WERI-Rb-1 (cell line): ENCODE measurements at places on chromosomes 3 and 15.

GRCh38 chr15:49827311-49827710 is 206.5 kb downstream of the DTWD1 start:
- DNase-seq = no peak

DNA sequence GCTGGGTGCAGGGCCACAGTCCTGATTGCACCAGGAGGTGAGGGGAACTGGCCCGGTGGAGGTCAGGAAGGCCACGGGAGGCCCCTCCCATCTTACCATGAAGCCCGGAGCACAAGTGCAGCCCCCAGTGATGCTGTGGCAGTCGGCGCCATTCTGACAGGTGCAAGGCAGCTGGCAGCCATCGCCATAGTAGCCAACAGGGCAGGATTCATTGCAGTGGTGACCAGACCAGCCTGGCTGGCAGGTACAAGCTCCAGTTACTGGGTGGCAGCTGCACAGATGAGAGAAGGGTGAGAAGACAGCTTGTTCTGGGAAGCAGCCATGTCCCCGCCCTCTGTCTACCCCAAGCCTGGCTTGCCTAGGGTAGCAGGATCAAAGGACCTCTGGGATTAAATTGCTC is 88.2 kb downstream of the RAB11A start:
- DNase-seq = no peak

DNA sequence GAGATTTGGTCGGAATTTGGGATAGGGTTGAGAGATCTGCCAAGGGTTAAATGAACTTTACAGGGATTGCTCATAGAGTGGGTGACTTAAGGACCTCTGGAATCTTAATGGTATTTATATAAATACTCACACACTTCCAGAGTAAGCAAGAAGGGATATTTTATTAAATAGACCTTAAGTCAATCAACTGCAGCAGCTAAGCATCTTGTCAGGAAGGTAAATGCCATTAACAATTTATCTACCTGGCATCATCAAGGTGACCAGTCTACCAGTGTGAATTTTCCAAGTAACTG is 123.9 kb downstream of the FEZF2 start:
- no peak for DNase-seq

DNA sequence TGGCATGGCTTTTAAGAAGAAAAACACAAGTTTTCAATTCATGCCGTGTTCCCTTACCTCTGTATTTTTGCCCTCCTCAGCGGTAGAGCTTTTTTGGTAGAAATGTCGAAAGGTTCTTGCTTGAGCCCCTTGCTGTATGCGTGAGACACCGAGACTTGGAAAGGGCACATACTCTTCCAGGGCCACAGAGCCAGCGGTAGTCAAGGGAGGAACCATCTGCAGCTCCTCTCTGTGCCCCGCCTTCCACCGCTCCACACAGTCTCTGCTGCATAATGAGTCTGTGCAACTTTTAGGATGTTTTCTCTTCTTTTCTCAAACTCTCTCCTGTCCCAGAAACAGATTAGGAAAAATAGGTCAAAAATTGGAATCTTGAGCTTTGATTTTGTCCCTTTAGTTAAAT is 77.5 kb downstream of the LPP start:
- DNase-seq = no peak

GRCh38 chr3:188207941-188208515 is 54.1 kb downstream of the LPP start:
- peak; percentile 22 for DNase-seq

DNA sequence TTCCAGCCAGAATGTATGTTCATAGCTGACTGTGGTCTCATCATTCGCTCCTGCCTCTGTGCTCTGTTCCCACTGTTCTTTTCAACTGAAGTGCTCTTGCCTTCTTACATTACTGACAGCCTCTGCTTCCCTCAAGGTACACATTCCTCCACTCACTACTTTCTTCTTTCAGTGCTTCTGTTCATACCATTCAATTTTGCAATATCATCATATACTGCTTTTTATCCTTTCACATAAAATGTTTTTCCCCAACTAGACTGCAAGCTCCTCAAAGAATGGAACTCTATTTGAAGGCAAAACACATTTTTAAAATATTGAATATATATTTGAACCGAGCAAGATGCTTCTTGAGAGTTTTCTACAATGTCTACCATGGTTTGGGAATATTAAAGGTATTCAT is 291.1 kb downstream of the CTNNB1 start:
- DNase-seq = no peak

- DNase-seq = peak; percentile 24
These were observed 28.1 kb downstream of the ANXA2 start for GRCh38 chr15:60369696-60370095.

GRCh38 chr3:57007521-57008460 is 52.7 kb upstream of the SPATA12 start:
- DNase-seq = no peak

DNA sequence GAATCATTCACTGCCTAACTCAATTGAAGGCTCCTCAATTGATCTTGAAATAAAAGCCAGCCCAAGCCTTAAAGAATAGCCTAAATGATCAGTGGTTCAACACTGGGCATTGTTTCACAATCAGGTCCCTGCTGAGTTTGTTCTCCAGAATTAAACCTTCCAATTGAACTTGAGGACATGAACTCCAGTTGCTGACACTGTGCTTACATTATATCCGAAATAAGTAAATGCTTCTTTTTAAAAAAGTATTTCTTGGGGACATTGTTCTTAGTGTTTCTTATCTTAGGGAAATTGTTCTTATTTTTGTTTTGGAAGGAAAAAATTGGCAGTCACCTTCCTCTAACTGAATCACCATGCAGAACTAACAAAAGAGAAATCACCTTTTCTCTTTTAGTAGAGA is 450.2 kb downstream of the RBMS3 start:
- no peak for DNase-seq

DNA sequence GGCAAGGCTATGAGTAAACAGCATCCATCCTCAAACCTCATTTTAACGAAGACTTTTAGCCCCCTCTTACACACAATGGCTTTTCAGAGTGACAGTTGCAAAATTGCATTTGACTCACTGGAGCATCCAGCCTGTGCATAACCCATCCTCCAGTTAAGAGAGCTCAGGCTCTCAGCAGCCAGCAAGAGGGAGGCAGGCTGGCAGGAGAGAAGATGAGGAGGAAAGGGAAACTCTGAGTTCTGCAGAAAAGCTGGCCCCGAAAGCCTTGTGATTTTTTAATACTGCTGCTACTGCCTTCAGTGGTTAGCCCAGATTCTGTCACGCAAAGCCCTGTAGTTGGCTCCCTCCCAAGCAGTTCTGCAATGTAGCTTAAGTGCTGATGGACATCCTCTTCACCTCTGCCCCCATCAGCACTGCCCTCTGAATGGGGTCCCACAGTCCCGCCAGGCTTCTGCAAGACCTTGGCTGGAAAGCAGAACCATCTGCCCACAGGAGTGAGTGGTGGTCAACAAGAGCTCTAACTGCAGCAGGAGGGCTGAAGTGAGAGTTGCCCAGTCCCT is 371.3 kb downstream of the EPHB1 start:
- no peak for DNase-seq

GRCh38 chr15:86595741-86596140 is 516.1 kb downstream of the AGBL1 start:
- DNase-seq = no peak

GRCh38 chr3:40518067-40518466 is 6.7 kb upstream of the ZNF621 start:
- no peak for DNase-seq

DNA sequence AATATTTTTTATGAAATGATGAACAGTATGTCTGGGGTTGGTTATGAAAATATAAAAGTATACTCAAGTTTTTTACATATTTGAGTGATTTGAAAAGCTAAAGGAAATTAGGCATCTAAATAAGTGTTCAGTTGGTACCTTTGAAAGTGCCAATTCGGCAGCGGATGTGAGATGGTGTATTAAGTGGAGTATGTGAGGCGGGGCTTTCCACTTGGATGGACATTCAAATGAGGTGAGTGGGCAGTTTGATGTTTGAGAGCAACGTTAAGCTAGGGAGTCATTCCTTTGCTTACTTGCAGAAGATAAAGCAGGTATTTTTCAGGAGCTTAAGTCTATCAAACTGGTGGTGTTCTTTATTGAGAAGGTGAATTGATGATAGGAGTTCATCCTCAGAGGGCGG is 189.0 kb upstream of the GOLIM4 start:
- no peak for DNase-seq

- DNase-seq = peak; percentile 85
These were observed at the start of gene GXYLT2 for GRCh38 chr3:72887705-72888545. GXYLT2 (plus strand) TSS chr3:72888046; CDS start chr3:72888234, 188 bp downstream.

DNA sequence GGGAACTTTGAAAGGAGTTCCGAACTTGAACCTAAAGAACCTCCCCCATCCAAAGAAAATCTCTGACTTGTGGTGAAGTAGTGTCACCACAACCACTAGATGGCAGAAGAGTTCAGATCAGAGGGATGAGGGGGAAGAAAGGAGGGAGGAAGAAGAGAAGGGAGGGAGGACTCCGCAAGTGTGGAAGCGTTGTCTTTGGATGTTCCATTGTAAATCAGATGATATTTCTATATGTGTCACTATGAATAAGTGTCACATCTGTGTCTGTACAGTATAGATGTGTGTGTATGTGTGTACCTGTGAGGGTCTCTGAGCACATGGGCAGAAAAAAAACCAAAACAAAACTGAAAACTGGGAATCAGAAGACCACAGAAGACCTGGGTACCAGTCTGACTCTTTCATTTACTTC is 16.9 kb downstream of the SLC24A1 start:
- DNase-seq = peak; percentile 39

DNA sequence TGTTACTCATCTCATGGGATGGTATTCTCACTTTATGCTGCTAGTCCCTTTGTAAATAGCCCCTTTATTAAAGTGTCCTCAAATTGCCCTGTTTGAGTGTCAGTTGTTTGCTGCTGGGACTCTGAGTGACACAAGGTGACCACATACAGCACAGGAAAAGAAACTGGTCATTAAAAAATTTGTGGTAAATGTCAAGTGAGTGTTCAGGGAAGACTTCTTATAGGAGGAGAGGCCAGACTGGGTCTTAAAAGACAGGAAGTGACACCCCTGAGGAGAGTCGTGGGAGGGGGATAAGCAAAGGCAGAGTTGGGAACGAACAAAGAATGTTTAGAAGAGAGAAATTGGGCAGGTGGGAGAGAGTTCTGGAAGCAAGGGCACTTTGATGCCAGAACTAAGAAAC is 35.2 kb downstream of the CCR3 start:
- DNase-seq = no peak

- DNase-seq = peak; percentile 12
These were observed 25.6 kb downstream of the HACD2 start for GRCh38 chr3:123559040-123559861.

DNA sequence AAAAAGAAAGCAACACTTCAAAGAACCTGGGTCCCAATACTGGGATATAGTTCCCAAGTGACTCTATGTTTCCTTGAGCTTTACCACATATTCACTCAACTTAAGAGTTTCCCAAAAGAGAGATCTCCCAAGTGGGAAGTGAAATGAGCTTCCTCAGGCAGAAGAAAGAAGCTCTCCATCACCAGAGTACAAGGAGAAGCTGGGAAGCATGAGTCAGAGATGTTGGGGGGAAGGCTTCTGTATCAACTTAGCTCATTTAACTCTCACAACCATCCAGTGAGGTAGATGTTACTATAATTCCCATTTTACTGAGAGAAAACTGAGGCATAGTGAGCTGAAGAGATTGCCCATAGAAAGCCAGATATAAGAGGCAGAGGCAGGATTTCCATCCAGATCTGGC is 47.0 kb upstream of the TRIM42 start:
- DNase-seq = no peak

DNA sequence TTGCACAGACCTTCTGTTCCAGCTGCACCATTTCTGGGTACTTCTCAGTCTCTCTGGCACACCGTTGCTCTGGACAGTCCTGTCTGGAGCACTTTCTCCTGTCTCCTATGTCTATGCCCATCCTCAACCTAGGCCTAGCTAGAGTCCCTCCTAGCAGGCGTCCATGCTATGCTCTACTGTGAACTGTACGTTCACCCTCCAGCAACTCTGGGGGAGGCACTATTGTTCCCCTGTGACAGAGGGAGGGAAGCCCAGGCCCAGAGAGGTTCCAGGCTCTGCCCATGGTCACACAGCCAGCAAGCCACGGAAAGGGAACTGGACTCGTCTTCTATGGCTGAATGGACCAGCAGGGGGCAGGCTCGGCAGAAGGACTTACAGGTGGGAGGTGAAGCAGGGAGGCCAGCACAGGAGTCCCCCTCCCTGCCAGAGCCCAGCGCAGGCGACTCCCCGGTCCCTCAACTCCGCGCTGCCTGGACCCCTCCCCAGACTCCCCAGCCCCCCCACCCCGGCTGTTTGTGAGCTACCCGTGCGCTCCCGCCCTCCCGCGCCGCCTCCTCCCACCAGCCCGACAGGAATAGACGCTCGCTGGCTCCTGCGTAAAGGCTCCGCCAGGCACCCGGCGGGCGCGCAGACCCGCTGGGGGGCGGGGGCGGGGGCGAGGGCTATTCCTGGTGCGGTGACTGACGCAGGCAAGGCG is 1.7 kb upstream of the LINGO1 start:
- DNase-seq = peak; percentile 89

DNA sequence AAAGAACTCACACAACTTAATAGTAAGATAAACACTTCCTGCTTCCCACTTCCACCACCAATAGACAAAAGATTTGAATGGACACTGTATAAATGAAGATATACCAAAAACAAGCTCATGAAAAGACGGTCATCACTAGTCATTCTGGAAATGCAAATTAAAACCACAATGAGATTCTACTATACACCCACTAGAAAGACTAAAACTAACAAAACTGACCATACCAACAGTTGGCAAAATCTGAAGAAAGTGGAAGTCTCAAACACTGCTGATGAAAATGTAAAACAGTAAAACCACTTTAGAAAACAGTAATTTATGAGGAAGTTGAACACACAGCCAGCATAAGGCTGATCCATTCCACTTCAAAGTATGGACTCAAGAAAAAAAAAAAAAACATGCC is 35.6 kb upstream of the CD96 start:
- no peak for DNase-seq
